ENCODE measurements at places on chromosomes 7 and 10.
A peak's percentile ranks its signal among the peaks of the same experiment; 100 is the strongest.

GRCh38 chr7:23347682-23348180, 48.6 kb downstream of the MALSU1 start:
- DNase-seq = no peak

GRCh38 chr7:138245682-138246081, 169.4 kb downstream of the AKR1D1 start:
- DNase-seq = no peak

- no peak for DNase-seq
Observed at GRCh38 chr10:7773845-7774801, 13.7 kb downstream of the KIN start.

DNA sequence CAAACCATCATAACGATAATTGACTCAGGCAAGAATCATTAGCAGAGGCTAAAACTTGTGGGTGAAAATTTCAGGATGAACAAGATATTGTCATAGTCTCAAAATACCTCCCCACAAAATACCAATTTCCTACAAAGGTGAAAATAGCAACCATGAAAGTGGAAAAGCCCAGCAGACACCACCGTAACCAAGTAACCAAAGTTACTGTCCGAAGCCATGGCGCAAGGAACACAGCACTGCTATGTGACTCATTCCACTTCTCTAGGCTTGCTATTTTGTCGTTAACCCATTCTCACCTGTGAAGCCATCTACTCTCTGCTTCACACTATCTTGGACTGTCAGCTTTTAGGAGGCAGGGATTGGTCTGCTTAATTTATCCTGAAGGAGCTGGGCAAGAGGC, 113.8 kb upstream of the CACUL1 start:
- no peak for DNase-seq

GRCh38 chr10:46224414-46224682, 62.4 kb upstream of the ANTXRL start:
- DNase-seq = no peak

DNA sequence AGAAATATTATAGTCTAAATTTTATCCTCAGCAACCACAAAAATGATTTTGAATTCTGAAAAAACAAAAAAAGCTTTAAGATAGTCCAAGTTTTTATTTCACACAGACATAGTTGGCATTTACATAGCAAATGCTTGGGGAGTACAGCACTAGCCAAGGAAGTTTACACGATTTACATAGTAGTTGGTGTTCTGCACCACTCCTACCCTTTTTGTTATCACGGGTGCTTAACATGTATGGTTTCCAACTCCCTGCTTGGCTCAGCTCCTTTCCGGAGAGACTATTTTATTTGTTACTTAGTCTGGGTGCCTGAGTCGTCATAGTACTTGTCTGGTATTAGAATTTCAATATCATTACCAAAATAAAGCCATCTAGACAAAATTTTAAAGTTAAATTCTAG, 8.8 kb upstream of the GHRHR start:
- DNase-seq = no peak

DNA sequence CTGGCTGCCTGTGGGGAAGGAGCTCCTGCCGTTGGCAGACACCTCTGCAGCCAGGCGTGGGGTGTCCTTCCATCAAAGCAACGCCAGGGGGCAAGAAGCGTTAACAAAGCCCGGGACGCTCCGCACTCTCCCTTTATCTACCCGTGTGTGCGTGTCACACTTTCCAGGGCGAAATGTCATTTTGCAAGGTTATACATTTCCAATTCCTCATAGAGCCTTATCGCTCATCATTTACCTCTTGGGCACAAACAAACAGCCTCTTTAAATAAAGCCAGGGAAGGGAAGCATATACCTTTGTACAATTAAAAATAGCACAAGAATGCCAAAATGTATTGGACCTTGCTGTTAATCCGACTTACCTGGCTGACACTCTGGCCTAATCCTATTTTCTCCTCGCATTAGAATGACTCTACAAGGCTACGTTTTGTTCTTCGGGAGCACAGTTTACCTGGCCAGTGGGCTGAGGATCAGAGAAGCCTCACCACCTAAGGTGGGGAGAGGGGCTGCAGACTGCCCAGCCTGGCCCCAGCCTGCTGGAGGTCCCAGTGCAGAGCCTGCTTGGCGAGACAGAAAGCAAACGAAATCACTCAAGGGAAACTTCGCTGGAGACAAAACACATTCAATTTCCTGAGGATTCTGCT, 77.6 kb upstream of the EN2 start:
- peak; percentile 58 for DNase-seq

- no peak for DNase-seq
Observed at GRCh38 chr10:22318772-22319171, 2.1 kb upstream of the BMI1 start.

DNA sequence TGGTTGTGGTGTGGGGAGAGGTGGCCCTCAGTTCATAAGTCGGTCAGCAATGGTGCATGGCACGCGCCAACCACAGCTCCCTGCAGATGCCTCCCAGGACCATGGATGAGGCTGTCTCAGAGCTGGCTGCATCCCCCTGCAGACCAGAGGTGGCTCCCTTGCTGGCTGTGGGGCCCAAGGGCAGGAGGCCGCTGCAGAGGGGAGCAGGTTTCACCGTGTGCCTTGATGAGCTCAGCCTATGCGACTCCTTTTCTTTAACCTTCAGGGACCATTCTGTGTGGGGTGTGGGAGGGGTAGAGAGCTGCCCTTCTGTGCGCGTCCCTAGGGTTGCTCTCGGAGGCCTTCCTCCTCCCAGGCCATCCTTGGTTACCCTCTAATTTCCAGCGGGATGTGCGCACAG, 152.4 kb downstream of the ACTR3B start:
- DNase-seq = no peak

Data from CD4-positive, alpha-beta T cell treated with Interleukin-10 for 1 hour (primary cell).